Stimulated activated CD4-positive, alpha-beta T cell treated with anti-CD3 and anti-CD28 coated beads, Interleukin-15, amount 100 ng/mL, for 48 hours (primary cell): ENCODE measurements at places on chromosomes 3 and 15.

- DNase-seq, result no peak
Observed at GRCh38 chr3:87132801-87133200, 94.3 kb upstream of the CHMP2B start.

- no peak for DNase-seq
Observed at GRCh38 chr3:25843332-25843731, 53.4 kb downstream of the OXSM start.

- DNase-seq, result no peak
Observed at GRCh38 chr15:29570121-29570947, 251.9 kb downstream of the TJP1 start.

DNA sequence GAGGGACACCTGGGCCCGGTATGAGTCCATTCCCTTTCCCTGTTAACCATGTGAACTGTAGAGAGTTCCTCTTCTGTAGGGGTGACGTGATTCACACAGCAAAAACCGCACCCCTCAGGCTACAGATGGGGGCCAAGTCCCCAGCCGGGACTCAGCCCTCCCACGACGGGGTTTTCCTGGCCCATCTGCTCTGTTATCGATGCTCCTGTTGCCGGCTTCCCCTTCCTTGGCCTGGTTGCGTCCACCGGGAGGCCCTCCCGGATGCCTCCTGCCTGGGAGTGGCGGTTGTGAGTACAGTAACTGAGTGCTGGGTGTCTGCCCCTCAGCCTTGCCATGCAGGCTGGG, 817 bp upstream of the PLXNA1 start:
- peak; percentile 26 for DNase-seq

DNA sequence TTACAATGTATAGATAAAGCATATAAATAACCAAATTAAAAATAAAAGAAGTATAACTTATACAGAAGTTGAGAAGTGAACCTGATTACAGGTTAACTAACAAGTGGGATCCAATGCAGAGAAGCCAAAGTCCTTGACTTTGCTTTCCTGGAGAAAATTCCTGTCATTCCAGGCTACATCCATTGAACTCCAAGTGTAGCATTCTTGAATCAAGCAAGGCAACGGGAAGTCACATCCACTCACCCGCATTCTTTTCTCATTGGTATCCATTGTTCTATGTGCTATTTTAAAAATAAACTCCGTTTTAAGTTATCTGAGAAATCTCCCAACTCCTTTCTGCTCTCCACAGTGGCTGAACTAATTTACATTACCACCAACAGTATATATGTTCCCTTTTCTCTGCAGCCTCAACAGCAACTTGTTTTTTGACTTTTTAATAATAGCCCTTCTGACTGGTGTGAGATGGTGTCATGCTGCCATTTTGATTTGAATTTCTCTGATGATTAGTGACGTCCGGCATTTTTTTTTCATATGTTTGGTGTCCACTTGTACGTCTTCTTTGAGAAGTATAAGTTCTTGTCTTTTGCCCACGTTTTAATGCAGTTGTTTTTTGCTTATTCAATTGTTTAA, 534.3 kb downstream of the ROBO1 start:
- no peak for DNase-seq

- no peak for DNase-seq
Observed at GRCh38 chr15:27084844-27085243, 113.9 kb downstream of the GABRG3 start.

GRCh38 chr3:155335724-155336354, 42.4 kb upstream of the STRIT1 start:
- no peak for DNase-seq

DNA sequence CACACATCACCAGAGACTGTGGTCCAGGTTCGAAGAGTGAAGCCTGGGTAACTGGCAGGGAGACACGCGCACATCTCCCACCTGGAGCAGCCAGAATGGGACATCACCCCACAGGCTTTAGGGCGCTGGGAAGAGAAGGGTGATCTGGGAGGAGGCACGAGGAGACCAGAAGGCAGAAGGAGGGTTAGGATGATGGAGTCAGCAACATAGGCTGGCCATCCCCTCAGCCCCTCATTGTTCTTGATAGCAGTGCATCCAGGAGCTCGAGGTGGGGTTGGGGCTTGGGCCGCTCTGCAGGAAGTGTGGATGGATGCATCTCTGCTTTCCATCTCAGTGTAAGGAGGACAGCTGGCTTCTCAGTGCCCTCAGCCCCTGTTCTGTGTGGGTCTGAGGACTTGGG, 15.2 kb downstream of the PLA2G4F start:
- no peak for DNase-seq

DNA sequence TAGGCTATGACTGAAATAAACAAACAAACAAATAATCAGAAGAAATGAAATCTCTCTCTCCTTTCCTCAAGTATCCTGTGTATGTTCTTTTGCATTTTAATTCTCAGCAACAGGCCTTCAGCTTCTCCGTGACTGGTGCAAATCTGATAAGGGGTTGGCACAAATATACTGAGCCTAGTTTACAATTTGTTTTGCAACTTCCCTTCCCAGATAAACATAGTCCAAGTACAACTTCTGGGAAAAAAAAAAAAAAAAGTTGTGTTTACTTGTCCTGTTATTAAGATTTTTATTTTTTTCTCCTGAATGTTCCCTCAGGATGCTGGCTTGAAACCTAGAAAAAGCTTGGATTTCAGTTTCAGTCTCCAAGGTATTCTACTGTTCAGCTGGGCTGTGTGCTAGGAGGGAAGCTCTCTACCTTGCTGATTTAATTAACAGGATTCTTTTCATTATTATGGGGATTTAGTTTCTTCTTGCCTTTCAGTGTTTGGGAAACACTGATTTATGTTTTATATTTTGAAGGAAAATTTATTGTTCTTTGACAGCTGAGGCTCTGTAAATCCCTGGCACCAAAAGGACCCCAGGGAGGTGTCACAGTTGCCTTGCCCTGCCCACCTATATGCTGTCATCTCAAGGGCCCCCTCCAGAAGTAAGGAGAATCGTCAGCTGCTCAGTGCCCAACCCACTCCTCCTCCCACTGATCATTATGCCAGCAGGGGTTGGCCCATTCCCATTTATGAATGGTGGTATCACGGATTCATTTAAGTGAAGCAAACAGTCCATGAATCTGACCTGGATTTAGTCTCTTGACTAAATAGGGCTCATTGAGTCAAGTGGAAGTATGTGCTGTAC, 185.2 kb downstream of the MEIS2 start:
- no peak for DNase-seq

DNA sequence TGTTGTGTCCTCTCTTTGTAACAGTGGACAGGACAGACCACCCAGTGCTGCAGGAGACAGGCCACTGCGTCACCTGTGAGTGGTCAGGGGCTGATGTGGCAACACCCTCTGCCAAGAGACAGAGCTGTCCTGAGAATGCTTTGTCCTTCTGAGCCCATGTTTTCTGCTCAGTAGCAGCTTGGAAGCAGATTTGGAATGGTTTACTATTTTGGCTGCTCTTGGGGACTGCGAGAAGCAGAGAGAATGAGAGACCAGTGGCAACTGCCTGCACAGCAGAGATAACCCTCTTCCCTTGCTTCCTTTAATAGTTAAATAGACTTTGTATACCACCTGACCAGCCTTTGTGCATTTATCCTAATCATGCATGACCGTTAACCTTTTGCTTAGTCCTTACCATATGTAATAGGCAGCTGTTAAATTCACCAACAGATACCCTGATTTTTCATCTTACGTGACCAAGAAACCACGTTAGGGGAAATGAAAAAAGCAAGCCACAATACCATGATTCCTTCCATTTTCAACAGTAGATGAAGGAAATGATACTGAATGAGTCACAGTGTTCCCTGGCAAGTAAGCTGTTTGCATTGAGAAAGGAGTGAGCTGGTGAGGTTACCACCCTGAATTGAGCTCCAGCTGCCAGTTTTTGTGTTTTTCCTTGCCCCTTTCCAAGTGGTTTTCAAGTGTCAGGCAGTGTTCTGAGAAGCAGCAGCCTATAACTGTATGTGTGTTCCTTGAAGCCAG, 35.5 kb downstream of the B3GALNT1 start:
- DNase-seq, result no peak

GRCh38 chr3:142243134-142243533, 17.7 kb upstream of the GK5 start:
- DNase-seq, result no peak

GRCh38 chr3:47423548-47424145, 42.8 kb downstream of the PTPN23 start:
- DNase-seq, result no peak

GRCh38 chr3:144816323-144816722, 844.7 kb downstream of the DIPK2A start:
- no peak for DNase-seq

GRCh38 chr3:151599103-151599672, 134.5 kb upstream of the AADACL2 start:
- DNase-seq, result no peak

- DNase-seq, result no peak
Observed at GRCh38 chr3:42735615-42736014, 33.0 kb upstream of the HHATL start.
